ENCODE measurements at places on chromosomes 2 and 18.

- DNase-seq = no peak
Observed at GRCh38 chr2:132646540-132647108, 23.4 kb downstream of the LYPD1 start.

DNA sequence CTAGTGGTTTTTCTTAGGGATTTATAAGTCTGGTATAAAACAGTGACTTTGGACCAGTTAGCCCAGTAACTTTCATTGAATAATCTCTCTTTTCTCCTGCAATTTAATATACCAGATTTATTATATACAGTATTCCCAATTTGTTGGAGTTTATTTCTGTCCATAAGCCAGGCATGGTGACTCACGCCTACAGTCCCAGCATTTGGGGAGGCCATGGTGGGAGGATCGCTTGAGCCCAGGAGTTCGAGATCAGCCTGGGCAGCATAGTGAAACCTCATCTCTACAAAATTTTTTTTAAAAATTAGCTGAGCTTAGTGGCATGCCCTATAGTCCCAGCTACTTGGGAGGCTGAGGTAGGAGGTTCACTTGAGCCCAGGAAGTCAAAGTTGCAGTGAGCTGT lies 26.7 kb downstream of the CNNM4 start:
- DNase-seq = no peak

DNA sequence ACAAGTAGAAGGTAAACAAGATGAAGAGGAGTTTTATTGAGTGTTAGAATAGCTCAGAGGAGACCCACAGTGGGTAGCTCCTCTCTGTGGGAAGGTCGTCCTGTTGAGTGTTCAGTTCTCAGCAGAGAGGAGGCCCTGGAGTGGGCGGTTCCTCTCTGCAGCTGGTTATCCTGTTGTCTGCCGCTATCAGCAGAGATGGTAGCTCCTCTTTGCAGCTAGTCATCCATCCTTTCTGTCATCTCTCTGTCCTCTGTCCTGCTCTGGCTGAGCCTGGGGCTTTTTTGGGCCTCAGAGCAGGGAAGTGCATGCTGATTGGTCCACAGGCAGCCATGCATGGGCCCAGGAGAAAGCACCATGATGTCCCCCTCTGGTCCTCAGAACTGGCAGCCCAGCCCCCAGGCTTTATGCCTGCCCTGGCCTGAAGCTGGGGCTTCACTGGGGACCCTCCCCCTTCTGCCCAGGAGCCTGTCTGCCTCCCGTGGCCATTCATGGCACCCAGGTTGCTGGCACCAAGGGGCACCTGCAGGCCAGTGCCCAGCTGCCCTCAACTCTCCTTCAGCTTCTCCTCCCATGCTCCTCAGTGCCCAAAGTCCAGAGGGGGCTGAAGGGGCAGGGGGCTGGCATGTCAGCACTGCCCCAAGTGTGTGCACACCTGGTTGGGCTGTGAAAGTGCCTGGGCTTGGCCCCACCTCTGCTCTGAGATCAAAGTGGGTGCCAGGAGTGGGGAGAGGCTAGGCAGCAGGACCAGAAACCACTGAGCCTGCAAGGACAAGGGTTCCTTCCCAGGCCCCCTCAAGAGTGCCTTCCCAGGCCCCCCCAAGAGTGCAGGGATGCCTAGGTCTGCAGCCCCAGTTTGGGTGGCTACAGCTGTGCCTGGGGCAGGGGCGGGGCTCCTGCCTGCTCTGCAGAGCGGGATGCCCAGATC lies 98.7 kb downstream of the TWIST2 start:
- DNase-seq = peak; percentile 33

- DNase-seq = no peak
Observed at GRCh38 chr2:105325389-105325963, 4.1 kb downstream of the TGFBRAP1 start.

DNA sequence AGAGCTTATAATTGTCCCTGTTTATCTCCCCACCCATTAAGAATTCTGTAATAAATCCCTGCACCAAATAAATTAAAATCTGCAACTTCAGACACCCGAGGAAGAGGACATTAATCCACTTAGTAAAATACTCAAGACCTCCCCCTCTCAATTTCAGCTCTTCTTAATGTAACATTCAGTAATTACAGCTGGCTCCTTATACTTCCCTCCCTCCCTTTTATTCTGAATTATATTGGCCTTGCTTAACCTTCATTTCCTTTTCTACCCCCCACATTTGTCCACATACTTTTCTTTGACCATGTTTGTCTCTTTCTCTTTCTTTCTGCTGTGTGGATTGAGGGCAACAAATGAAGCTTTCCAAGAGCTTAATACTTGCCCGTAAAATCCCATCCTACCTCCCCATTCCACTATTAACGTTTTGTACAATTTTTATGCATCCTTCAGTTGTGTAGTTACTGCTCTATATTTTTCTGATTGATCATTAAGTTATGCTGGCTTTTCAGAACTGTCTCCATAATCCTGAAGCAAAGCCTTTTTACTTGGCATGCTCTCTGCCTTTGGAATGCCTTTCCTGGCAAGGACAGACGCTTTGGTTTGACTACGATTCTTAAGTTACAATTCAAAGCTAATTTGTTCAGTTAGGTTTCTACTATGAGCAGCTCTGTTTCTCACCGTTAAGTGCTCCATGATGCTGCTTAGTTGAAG lies 580.1 kb downstream of the ZEB2 start:
- DNase-seq = no peak

GRCh38 chr2:133489146-133489545 lies 79.1 kb downstream of the NCKAP5 start:
- DNase-seq = no peak

DNA sequence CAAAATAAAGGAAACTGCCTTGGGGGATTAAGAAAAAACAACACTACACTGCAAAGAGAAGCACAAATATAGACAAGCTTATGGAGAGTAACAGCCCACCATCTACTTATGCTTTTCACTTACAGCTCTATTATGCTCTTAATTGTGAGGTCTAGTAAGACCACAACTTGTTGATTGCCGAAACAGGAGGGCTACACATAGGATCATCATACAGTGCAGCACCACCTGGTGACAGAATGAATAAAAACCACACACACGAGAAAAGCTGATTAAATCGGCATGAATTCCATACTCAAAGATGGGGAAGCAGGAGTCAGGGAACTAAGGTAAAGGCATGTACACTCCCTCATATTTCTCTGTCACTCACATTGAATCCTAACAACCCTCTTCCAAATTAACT lies 259.2 kb downstream of the IKZF2 start:
- no peak for DNase-seq

DNA sequence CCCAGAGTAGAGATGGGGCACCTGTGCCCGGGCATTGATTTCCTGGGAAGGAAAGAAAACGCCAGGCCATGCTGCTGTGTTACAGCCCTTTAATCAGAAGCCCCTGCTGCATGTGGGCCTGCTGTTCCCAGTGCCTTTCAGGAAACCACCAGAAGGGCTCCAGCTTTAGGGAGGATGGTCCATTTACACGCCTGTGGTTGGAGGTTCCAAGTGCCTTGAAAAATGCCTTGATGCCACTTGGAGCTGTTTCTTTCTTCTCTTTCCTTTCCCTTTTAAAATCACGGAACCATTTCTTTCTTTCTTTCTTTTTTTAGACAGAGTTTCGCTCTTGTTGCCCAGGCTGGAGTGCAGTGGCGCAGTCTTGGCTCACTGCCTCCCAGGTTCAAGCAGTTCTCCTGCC lies 60.5 kb downstream of the AGAP1 start:
- no peak for DNase-seq

DNA sequence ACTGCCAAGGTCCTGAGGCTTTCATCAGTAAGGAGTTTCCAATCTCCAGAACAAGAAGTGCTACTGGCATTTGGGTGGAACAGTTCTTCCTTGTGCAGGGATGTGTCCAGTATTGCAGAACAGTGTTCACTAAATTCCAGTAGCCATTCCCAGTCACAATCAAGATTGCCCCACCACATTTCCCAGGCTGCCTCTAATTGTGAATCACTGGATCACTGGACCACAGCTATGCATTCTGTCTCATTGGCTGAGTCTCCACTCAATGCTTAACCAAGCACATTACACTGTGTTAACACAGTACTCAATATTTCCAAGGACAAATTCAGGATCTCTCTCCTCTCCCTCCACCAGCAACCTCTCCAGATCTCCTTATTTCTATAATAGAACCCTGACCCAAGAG lies 160.2 kb upstream of the CCDC150 start:
- DNase-seq = no peak

GRCh38 chr2:115299199-115299598 lies 856.8 kb downstream of the DPP10 start:
- DNase-seq = no peak

DNA sequence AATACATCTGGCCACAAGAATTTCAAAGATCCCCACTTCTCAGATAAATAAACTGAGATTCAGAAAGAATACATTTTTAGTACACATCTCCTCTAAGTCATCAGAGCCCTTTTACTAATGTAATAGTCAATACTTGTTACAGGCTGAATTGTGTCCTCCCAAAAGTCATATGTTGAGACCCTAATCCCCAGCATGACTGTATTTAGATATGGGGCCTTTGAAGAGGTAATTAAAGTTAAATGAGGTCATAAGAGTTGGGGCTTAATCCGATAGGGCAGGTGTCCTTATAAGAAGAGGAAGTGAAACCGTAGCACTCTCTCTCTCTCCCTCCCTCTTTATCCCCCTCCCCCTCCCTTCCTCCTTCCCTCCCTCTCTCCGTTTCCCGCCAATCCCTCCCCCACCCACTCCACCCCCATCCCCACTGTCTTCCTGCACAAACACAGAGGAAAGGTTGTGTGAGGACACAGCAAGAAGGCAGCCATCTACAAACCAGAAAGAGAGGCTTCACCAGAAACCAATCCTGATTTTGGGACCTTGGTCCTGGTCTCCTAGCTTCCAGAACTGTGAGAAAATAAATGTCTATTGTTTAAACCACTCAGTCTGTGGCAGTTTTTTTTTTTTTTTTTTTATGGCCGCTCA lies 66.6 kb upstream of the ZNF397 start:
- DNase-seq = no peak

GRCh38 chr2:667332-667999 lies 9.7 kb downstream of the TMEM18 start:
- no peak for DNase-seq

- DNase-seq = no peak
Observed at GRCh38 chr2:47654790-47655562, 128.0 kb upstream of the MSH6 start.

GRCh38 chr18:33814546-33814945 lies 236.5 kb downstream of the ASXL3 start:
- no peak for DNase-seq

DNA sequence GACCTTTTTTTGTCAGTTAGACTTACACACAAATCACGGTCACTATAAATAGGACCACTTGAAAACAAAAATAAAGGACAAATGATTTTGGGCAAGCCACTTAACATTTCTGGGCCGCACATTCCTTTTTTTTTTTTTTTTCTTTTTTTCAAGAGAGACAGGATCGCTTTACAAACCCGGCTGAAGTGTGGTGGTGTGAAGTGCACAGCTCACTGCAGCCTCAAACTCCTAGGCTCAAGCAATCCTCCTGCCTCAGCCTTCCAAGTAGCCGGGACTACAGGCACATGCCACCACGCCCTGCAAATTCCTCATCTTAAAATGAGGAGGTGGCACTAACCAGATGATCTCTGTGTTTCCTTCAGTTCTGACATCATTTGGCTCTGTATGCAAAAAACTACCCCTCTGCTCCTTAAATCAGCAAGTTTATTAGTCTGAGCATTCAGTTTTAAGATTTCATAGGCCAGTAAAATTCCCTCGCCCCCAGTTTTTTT lies 28.3 kb upstream of the MRO start:
- DNase-seq = no peak

DNA sequence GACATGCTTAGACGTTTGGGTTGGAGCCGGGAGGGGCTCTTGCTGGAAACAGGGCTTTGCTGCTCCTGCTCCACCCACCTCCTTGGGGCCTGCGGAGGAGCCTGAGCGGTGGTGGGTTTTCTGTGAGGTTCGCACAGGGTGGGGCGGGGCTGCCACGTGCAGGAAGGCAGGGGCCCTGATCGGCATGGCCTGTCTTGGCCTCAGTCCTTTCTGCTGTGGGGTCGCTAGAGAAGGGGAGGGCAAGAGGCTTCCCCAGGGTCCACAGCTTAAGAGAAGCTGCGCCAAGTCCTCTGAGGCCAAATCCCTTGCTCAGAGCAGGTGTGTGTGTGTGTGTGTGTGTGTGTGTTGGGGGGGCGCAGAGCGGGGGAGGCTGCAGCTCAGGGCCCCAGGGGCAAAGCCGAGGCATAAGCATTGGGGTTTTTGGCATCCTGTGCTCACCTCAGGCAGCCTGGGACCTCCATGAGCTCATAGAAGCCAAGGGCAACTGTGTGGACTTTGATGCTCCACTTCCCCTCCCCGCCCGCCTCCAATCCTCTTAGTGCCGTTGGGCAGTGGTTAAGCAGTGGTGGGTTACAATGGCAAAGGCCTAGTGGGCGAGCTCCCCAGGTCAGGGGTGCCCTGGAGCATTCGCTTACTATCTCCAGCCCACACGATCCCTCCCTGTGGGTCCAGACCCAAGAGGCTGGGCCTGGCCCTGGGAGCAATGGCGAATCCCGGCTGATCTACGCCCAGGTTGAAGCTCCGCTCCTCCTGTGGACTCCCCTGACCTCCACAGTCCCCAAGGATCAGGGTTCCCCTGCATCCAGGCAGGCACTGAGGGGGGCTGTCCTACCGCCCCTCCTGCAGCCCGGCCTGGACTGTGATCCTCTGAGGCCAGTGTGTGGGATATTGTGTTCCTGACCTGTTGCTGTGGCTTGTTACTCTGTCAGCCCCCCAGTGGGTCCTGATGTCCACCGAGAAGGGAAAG lies 28.9 kb downstream of the TOGARAM2 start:
- DNase-seq = no peak

DNA sequence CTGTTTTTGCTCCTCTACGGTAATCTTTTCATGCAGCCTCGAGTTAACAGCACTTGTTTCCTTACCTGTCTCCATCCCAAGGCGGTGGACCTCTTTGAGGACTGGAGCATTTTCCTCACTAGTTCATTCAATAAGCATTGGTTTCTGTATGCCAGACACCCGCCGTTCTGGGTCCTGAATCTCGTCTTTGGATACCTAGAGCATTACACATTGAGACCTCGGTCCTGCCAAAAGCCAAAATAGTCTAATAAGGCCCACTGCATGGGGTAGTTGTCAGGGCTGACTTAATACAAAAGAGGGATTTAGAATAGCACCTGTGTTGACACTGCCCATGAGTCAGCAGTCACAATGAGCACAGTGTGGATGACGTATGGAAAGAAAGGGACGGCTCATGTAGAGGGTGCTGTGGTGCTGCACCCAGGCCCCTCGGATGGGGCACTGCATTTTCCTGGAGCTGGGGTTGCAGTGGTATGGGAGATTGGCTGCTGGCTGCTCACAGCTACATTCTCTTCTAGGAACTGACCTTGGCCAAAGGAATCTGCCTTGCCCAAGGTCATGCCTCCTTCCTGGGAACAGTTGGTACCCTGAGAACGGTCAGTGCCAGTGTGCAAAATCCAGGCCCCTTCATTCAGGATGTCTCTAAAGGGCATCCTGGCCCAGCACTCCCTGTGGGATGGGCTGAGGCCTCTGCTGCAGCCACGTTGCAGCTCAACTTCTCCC lies 126.9 kb upstream of the NCK2 start:
- no peak for DNase-seq

DNA sequence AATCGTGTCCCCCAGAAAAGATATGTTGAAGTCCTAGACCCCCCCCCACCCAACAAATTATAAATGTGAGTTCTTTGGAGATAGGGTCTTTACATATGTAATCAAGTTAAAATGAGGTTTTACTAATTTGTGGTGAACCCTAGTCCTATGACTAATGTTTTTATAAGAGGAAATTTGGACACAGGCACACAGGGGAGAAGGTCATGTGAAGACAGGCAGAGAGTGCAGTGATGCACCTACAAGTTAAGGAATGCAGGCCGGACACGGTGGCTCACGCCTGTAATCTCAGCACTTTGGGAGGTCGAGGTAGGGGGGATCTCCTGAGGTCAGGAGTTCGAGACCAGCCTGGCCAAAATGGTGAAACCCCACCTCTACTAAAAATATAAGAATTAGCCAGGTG lies 5.8 kb upstream of the PMAIP1 start:
- DNase-seq = no peak

Data from H1 (cell line).